Panc1 (cell line): ENCODE measurements at places on chromosomes 12 and 14.

- DNase-seq, result no peak
Observed at GRCh38 chr14:92552066-92552465, 38.5 kb downstream of the RIN3 start.

- DNase-seq, result no peak
Observed at GRCh38 chr12:115216301-115216700, 532.3 kb upstream of the TBX3 start.

DNA sequence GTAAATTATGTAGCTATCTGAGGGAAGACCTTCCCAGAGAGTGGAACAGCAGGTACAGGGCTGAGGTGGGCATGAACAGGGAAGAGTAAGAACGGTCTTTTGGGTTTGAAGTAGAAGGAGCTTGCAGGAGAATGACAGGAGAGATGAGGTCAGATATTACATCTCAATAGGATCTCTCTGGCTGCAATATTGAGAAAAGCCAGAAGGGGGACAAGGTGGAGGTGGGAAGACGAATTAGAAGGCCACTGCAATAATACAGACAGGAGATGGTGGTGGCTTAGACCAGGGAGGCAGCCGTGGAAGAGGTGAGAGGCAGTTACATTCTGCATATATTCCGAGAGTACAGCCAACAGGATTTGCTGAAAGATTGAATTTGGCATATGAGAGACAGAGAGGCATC is 310.2 kb downstream of the APAF1 start:
- DNase-seq, result no peak

DNA sequence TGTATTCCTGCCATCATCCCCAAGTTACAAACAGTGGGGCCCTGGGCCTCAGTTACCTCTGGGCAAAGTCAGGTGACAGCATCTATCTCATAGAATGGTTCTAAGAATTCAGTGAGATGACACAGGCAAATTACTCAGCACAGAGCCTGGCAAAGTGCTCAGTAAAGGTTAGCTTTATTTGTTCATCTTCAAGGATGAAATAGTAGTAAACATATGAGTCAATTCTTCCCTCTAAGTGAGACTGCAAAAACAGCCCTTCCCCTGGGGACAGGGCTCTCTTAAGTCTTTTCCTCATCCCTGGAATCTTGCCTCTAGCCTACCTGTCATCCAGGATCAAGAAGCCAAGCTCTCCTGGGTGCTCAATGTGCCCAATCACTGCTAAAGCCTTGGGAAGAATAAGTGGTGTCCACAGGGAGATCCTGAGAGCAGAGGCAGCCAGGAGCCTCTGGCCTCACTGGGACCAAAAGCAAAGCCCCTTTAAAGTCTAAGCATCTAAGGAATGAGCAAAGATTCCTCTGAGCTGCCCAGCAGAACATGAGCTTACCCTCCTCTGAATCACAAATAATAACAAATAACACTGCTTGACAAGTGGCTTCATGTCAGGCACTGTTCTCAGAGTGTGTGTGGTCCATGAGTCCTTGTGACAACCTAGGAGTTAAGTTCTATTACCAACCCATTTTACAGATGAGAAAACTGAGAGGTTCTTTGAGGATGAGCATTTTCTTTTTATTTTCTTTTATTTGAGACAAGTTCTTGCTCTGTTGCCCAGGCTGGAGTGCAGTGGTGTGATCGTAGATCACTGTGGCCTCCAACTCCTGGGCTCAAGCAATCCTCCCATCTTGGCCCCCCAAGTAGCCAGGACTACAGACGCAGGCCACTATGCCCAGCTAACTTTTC is 12.1 kb downstream of the NUAK1 start:
- peak; percentile 90 for DNase-seq

DNA sequence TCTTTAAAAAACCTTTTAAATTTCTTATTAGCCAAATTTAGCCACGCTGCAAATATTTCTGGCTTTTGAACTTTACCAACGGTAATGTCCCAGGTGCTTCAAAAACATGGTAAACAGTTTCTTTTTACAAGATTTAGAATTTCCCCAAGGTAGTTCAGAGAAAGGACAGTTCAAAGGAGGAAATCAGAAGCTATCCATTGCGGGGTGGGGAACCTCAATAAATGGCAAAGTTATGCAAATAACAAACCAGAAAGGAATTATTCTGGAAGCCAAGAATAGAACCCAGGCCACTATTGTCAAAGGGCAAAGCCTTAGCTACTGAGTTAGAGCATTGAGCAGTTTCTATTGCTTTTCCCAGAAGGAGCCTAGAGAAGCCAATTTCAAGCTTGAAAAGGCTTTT is 62.3 kb downstream of the PDE6H start:
- DNase-seq, result no peak

GRCh38 chr14:29169408-29169807 is 402.8 kb downstream of the FOXG1 start:
- no peak for DNase-seq

GRCh38 chr14:23478109-23478759 is 8.7 kb downstream of the NGDN start:
- DNase-seq, result peak; percentile 33

GRCh38 chr12:102954134-102954533 is 3.3 kb upstream of the ASCL1 start:
- DNase-seq, result no peak

DNA sequence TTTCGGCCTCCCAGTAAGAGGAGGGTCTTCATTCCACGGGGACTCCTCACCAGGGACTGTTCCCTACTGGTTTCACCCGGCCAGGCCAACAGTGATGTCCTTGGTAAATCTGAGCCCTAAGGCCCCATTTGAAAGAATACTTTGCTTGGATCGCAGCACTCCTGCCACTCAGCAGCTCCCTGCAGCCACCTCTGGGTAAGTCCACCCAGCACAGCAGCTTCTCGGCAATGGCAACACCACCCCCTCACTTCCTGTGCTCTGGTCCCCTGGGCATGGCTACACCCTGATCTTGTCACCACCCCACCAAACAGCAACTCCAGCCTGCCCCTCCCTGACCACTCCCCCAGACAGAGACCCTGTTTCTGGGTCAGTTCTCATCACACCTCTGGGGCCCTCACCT is 100.3 kb downstream of the SETD3 start:
- DNase-seq, result no peak

DNA sequence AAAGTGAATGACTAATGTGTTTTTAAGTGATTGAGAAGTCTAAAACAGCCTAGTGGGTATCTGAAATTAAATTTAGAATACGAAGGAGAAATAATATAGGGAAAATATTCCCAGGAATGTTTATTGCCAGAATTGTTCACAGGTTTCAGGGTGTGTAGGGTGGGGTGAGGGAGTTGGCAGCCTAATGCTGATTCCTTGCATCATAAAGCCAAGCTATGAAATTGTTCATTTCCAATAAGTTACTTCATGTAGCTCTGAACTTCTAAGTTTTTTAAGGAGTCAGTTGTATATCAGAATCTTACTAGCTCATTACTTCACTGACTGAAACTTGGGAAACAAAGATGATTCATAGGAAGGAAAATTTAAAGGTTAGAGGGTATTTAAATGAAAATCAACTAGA is 56.4 kb downstream of the RAB35 start:
- no peak for DNase-seq

DNA sequence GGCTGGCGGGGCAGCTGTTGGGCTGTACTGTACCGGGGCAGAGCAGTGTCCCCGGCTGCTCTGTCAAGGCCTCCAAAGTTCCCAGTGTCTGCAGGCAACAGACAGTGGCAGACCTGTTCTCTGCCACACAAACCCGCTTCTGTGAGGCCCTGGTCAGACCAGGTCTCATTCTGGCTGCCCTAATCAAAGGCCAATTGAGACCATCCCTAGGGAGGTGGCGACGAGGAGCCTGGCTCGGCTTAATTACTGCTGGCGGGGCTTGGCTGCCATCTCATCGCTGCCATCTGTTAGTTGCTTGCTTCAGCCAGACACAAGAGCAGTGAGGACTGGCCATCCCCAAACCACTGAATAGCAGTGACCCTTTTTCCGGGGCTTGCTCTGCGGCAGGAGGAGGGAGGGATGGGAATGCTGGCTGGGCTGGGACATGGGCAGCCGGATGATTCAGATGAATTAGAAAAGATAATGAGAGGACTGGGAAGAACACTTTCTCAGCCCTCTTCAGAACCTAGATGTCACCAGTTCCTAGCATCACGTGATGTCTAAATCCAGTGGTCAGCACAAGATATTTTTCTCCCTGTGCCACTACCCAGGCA is 24.5 kb downstream of the ERG28 start:
- no peak for DNase-seq

- DNase-seq, result no peak
Observed at GRCh38 chr14:94771158-94771905, 1.4 kb upstream of the GSC start.

DNA sequence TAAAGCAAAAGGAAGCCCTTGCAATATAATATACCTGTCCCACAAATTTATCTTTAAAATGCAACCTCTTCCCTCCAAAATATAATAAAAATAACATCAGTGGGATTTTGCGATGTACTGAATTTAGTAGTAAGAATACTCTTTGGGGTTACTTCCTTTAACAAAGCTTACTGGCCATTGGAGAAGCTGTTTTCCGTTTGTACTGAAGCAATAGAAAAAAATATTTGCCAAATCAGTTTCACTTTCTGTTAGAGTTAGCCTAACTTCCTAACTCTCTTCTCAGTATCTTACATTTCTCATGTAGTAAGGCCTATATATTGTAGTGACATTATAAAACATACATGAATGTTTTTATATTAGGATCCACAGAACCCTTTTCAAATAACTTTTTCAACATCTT is 3.7 kb downstream of the MAX start:
- no peak for DNase-seq

DNA sequence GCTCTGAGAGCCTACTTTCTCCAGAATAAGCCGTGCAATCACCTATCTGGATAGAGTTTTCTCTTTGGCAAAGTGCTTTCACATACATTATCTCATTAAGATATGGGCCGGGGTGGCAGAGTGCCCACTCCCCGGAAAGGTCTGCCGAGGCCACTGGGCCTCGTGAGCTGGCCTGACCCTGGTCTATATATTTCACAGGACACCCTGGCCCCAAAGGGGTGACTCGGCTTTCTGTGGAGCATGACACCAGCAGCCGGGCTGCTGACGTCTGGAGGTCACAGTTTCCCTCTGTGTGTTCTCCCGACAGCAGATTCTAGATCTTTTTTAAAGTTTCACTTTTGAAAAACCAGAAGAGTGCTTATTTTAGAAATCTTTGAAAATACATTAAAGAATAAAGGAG is 27.9 kb upstream of the ATP2A2 start:
- no peak for DNase-seq

GRCh38 chr14:69481815-69482568 is 2.5 kb upstream of the PLEKHD1 start:
- DNase-seq, result no peak

GRCh38 chr14:74426202-74426582 is at the start of gene SYNDIG1L:
SYNDIG1L (minus strand) TSS chr14:74426210; CDS start chr14:74409744, 16,466 bp downstream.
- DNase-seq, result no peak

- DNase-seq, result peak; percentile 4
Observed at GRCh38 chr14:30906752-30907658, 32.6 kb downstream of the COCH start.

DNA sequence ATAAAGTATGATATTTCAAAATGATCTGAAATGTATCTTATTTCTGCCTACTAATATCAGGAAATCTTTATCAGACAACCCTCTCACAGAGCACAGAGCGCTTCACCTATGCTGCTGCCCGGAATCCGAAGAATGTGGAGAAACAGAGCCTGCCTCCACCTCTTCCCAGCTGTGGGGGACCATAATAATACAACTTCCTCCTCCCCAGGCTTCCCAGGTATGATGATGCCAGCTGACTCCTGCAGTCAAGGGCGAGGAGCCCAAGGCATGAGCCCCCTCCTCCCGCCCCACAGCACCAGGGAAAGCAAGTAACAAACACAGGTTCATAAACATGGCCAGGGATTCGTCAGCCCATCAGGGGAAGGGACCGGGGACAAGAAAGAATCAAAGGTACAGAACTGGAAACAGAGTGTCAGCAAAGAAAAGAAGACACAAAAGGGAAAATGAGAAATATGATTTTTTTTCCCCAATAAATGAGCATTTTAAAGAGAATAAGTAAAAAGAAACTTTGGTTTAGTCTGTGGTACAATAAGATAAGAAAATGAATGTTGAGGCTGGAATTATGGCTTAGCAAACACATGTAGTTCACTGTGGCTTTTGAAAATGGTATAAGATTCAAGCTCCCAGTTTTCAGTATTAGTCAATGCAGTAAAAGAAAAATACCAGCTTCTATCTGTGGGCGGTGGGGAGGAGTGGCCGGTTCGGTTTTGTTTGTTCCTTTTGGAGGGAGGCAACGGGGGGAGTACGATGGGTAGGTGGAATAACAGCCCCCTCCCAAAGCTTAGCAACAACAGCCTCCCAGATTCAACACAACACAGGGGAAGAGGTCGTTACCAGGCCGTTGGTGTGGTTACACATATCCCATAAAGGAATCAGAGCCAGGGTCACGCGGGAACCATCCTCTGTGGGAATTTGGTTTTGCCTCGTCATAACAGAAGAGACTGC is 68.3 kb downstream of the SETD3 start:
- no peak for DNase-seq

DNA sequence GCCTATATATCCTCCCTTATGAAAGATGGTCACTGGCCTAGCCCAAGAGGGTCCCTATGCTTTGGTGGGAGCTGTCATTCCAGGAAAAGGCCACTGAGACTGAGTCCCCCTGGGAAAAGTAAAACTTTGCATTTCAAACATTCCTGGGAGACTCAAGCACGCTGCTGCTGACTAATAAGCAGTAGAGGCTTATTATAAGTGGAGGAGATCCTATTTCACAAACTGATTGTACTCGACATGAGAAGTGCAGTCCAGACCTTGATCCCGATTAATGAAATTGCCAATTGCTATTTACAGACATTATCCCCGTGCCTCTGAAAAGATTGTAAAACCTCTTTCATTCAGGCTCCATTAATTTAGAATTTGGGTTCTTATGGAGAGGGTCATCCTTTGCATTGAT is 96.6 kb downstream of the EMP1 start:
- no peak for DNase-seq

- DNase-seq, result no peak
Observed at GRCh38 chr14:75879031-75879430, 102.8 kb downstream of the TGFB3 start.

- DNase-seq, result peak; percentile 35
Observed at GRCh38 chr12:19186722-19187661, 57.5 kb downstream of the PLEKHA5 start.

DNA sequence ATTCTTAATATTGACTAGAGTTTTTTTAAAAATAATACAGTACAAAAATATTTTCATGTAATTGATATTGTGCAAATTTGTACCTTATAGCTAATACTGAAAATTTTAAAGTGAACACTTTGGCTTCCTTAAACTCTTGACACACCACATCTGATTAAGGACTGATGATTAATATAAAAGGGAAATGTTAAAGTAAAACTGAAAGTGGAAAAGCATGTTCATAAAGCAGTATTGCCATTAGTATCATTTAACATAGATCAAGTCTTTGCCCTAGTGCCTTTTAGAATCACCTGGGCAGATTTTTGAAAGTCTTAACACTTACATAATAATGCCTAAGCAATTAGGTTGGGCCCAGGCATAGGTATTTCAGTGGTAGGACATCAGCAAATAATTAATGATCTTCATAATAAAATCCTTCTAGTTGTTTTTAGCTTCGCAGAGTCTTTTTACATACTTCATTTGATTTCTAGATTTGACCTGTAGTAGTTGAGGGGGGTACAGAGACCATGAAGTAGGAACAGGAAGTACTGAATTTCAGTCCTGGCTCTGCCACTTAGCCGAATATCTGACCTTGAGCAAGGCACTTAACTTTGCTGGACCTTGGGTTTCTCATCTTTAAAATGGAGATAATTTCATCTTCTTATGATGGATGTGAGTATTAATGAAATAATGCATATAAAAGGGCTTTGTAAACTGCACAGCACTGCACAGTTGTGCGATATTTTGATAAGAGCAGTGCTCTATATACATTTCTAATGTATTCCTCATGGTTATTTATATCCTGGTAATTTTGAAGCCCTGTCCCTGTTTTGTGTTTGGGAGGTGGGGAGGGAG is 43.7 kb downstream of the MARK3 start:
- no peak for DNase-seq

- no peak for DNase-seq
Observed at GRCh38 chr14:100640471-100641273, 53.5 kb upstream of the BEGAIN start.
